ENCODE measurements at places on chromosomes 7 and 10.

DNA sequence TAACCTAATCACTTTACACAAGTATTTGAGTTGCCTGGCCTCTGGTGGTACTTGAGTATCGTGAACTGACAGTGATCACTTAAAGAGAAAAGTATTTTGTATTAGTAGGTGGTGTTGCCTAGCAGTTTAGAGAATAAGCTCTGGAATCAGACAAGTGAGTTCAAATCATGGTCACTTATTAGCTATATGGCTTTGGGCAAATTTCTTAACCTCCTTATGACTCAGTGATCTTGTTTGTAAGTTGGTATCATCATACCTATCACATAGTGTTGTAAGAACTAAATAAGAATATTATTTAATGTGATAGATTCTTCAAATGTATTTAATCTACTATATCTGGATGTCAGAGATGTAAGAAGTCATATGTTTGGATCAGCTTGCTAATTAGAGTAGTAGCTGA lies 163.8 kb downstream of the RNF133 start:
- DNase-seq, result no peak

DNA sequence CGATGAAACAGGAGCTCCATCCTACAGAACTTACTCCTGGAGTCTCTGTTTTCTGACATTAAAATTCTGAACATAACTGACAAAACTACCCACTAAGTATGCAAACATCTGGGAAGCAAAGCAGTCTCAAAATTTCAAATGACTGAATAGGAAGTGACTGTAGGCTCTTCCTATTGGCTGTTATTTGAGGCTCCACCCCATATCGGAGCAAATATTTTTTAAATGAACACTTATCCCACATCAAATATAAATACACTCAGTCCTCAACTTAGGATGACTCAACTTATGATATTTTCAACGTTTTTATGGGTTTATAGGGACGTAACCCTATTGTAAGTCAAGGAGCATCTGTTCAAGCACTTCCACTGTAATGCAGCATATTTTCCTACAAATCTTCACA lies 8.8 kb downstream of the HSPA12A start:
- DNase-seq, result no peak

- no peak for DNase-seq
Measured at GRCh38 chr7:25456467-25457171, 228.3 kb upstream of the NPVF start.

- DNase-seq, result no peak
Measured at GRCh38 chr10:118003126-118003525, 43.6 kb downstream of the RAB11FIP2 start.

DNA sequence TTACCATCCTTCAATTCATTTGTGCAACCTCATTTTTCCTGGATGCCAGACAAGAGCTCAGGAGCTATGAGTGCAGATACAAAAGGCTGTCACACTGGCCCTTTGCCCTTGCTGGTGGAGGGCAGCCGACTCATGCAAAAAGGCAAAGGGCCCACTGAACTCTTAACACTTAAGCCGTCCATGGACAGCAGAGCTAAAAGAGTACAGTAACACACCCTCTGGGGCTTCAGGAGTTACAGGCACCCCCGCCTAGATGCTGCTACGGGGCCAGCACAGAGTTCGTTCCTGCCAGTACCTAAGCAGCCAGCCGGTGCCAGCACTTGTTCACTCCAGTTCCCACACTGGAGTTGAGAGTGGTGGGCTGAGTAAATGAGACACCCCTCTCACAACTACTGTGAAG lies 69.9 kb upstream of the MRLN start:
- DNase-seq, result no peak

DNA sequence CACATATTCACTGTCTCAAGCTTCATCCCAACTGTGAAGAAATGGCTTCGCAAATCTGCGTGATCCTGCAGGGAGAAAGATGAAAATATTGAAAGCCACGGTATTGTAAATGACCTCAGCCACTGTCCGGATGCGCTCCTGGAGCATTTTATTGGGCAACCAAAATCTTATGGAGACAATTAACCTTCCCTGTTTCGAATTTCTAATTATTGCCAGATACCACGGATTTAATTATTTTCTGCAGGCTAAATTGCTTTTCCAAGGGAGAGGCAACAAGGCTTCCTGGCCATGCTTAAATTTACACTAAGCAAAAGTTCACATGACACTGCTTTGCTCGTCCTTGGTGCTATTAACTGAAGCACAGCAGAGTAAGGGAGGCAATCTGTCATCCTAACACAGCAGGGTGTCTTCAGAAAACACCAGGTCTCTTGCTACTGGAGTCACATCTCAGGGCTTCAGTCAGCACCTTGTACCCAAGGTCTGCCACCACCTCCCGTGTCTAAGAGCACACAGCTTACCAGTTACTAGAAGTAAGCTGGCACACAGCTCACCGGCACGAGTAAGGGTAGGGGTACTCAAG lies 162.2 kb downstream of the SFMBT2 start:
- DNase-seq, result no peak

DNA sequence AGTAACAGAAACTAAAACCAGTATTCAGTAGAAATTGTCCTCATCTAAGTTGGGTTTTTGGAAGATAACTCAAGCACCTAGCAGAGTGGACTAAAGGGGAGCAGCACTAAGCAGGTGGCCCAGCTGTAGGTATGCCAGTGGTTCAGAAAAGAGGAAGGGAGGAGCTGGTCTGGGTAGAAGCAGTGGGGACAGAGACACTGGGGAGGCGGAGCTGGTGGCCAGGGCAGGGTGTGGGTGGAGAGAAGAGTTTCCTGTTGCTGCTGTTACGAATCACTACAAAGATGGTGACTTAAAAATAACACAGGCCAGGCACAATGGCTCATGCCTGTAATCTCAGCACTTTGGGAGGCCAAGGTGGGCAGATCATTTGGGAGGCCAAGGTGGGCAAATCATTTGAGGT lies 136.2 kb downstream of the WDR11 start:
- DNase-seq, result no peak

GRCh38 chr10:107619139-107619538 lies 454.6 kb upstream of the SORCS1 start:
- no peak for DNase-seq
